ENCODE measurements at places on chromosomes 2 and 18.

DNA sequence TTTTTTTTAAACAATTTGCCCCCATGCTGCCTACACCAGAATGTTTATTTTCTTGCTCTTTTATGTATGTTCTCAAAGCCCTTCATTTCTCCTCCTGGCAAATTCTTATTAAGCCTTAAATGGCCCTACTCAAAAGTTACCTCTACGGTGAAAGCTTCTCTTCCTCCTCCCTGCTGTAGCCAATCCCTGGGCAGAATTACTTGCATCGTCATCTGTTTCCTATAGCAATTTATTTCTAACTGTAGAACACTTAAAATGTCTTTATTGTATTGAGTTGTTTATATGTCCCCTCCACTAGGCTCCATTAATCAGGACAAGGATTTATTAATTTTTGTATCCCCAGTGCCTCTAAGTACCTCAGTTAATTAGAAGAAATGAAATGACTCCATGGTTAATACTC is 2.5 kb upstream of the RAD51AP2 start:
- no peak for DNase-seq

DNA sequence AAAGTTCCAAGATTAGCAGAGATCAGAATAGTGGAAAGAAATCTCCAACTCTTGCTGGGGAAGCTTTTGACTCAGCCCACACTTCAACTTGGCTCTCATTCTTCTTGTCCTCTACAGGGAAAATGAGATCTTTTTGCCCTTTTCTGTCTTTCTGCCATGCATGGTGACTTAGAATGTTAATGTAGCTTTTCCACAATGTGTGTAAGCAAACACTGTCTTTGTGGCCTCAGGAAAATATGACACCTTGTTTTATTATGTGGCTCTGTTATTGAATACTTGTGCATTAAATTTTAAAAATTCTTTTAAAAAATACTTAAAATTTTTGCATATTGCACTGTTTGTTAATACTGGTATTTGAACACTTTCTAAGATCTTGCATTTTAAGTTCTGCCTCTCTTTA is 65.4 kb upstream of the WDR75 start:
- no peak for DNase-seq

GRCh38 chr2:202765436-202765835 is 106.1 kb downstream of the ICA1L start:
- DNase-seq = no peak

DNA sequence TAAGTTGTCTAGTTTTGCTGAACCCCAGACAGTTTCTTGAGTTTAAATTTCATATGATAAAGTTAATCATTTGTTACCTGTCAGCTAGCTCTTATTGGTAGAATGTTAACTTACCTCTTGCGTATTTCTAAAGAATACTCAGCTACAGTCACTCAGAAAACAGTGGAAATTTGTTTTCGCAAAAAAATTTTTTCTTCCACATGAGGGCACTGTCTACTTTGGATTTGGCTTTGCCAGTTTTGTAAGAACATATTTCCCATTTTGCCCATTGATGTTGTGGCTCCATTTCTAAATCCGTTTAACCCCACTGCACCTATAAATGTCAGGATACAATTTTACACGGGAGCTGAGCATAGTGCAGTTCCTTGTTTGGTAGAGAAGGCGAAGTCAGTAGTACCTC is 19.1 kb upstream of the GCFC2 start:
- no peak for DNase-seq

DNA sequence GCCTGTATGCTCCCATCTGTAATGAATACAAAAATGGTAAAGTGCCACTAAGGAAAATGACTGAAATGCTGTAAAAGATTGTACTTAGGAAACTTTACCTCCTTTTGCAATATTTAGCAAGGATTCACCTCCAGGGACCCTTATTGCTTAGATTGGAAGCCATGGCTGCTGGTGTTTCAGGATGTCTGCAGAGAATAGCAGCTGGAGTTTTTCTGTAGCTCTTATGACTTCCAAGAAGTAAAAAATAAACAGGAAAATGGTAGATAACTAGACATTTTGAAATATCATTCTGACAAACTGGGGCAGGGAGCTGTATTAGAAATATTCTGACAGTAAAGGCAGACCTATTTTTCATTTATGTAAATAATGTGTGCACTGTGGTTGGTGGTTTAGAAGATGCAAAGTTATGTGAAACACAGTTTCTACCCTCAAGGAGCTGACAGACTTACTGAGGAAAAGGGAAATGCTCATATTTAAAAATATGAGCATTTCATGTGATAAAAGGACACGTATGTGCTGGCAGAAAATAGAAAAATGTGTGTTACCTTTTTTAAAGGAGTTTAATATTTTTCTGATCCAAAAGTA is 224.9 kb upstream of the BOD1L2 start:
- DNase-seq = no peak

DNA sequence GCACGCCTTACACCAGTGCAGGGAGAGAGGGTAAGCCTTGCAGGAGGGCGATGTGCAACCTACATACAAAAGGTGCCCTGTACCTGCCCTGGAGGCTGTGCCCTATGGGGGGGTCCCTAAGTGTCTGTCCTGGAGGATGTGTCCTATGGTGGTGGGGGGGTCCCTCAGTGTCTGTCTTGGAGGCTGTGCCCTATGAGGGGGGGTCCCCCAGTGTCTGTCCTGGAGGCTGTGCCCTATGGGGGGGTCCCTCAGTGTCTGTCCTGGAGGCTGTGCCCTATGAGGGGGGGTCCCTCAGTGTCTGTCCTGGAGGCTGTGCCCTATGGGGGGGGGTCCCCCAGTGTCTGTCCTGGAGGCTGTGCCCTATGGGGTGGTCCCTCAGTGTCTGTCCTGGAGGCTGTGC is 216.6 kb downstream of the HDAC4 start:
- DNase-seq = no peak

- DNase-seq = no peak
These were observed 132.8 kb downstream of the TPO start for GRCh38 chr2:1546023-1546591.

GRCh38 chr18:59049721-59050660 is 89.7 kb upstream of the SEC11C start:
- no peak for DNase-seq

DNA sequence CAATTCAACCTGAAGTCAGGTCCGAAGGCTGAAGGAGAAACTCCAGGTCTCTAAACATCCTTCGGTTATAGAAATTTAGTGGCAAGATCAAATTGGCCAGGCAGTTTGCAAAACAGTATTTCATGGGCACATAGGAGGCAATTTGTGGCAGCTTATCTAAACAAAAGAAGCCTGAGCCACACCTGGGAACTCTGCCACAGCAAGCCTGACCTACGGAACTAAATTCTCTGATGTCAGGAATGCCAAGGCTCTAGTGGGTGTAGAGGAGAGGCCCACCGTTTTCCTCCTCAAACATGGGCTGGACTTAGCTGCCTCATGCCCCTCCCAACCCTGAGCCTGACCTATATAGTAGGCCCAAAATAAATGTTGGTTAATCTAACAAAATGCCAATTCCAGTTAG is 16.0 kb downstream of the SATB2 start:
- no peak for DNase-seq

- DNase-seq = no peak
These were observed 73.6 kb upstream of the ARL4C start for GRCh38 chr2:234570476-234570875.

GRCh38 chr2:48249631-48250473 is 280.1 kb upstream of the STON1 start:
- no peak for DNase-seq

DNA sequence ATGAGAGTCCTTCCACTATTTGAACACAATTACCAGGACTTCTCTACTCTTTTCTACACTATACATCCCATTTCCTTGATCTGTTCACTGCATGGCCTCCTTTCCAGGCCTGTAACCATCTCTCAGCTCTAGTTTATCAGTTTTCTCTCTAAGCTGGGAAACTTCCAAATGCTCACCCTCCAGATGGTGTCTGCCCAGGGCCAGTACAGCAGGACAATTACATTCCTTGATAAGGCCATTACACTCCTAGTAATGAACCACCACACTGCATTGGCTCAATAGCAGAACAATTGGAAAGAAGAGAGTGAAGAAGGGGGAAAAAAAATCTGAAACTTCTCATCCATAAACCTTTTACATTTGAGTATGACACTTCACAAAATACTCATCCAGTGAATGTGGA is 359.1 kb downstream of the ALK start:
- DNase-seq = no peak

DNA sequence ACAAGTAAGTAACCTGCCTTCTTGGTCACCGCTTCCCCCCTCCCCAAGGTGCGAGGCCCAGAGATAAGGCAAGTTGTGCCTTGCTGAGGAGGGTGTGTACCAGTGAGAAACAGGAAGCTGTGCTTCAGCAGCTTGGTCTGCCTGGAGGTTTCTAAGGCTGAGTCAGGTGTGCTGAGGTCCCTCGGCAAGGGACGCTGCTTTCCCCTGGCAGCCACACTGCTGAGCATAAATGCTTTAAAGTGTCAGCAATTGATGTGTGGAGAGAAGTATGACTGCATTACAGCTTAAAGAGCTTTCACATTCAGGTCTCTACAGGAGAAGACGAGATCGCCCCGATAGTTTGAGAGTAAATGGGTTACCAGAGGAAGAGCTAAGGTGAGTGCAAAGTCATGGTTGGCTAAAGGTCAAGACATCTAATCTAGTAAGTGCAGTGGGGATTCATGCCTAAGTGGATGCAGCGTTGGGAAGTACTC is 86.9 kb downstream of the LIMS1 start:
- no peak for DNase-seq

GRCh38 chr2:203396667-203397066 is 68.5 kb downstream of the ABI2 start:
- no peak for DNase-seq

GRCh38 chr2:84202166-84202565 is 256.9 kb downstream of the SUCLG1 start:
- DNase-seq = no peak

DNA sequence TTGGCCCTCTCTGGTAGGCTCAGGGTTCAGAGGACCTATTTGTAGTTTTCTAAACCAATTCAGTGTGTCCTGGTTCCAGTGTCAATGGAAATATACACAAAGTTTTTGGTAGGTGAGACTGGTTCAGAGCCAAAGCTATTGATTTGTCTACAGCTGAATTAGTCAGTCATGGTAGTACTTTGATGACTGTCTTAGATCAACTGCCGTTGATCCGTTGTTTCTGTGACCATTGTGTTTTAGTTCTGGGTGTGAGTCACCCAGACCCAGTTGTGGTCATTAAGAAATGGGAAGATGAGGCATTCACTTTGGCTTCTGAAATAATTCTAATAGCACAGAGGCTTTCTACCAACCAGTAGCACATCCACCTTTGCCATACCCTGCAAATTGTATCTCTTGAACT is 16.0 kb upstream of the RPE start:
- DNase-seq = no peak

GRCh38 chr18:12769644-12770440 is 67.0 kb downstream of the PSMG2 start:
- DNase-seq = no peak

GRCh38 chr18:48326901-48327675 is 82.1 kb downstream of the ZBTB7C start:
- no peak for DNase-seq

DNA sequence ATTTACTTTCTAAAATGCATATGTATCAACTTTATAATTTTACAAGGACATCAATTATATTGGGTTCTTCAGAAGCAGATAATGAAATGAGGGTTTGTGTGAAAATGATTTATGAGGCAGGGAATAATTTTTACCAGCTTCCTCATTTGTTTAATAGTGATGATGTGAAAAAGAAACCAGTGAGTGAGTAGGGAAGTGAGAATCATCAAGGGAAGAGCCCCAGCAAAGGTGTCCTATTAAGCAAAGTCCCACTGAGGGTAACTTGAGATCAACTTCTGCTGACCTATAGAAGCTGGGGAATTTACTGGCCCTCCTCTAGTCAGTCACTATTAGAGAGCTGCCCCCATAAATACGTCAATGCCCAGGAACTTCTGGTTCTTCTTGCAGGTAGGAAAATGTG is 266.8 kb upstream of the LYPD1 start:
- DNase-seq = no peak

GRCh38 chr2:37918742-37919186 is 6.3 kb upstream of the RMDN2 start:
- no peak for DNase-seq

- no peak for DNase-seq
These were observed 513.8 kb upstream of the POU3F3 start for GRCh38 chr2:104340162-104340561.

DNA sequence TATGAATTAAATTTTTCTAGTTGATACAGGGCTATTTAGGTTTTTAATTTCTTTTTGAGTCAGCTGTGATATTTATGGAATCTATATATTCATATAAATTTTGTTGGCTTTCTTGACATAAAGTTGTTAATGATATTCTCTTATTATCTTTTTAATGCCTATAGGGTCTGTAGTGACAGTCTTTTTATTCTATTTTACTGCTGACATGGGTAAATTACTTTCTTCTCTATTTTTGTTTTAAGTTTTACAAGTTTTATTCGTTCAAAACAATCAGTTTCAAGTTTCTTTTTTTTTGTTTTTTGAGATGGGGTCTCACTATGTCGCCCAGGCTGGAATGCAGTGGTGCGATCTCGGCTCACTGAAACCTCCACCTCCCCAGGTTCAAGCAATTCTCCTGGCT is 226.3 kb downstream of the ZRANB3 start:
- no peak for DNase-seq

GRCh38 chr2:219419331-219420197 is 1.4 kb downstream of the DES start:
- DNase-seq = no peak

GRCh38 chr2:145325485-145325884 is 805.6 kb upstream of the ZEB2 start:
- DNase-seq = no peak

- no peak for DNase-seq
These were observed 54.5 kb downstream of the ODC1 start for GRCh38 chr2:10393640-10393982.

GRCh38 chr2:206239157-206239556 is 35.3 kb upstream of the ZDBF2 start:
- DNase-seq = no peak

DNA sequence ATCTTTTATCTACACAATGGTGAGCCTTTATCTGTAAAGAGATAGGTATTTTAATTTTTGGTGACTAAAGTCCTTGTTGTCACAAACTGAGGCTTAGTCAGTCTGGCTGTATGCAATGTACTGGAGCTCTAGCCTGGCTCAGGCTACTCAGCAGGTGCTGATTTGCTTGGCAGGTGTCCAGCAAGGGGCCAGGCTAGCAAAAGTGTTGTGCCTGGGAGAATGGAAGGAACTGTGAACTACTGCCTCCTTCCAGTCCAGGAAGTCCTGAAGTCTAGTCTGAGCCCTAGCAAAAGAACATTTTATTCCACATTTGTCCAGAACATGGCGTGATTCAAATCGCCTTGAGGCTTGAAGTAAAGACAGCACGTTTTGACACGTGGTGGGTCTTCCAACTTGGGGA is 260.5 kb downstream of the CCDC85A start:
- no peak for DNase-seq

GRCh38 chr2:237196866-237197618 is 111.4 kb downstream of the COPS8 start:
- DNase-seq = no peak
